ENCODE measurements at places on chromosomes 3 and 15.
A peak's percentile ranks its signal among the peaks of the same experiment; 100 is the strongest.

GRCh38 chr3:107235928-107236315 lies 141.3 kb upstream of the CCDC54 start:
- peak; percentile 96 for DNase-seq

- peak; percentile 91 for DNase-seq
These were observed 37.8 kb downstream of the LSM3 start for GRCh38 chr3:14216257-14217048.

DNA sequence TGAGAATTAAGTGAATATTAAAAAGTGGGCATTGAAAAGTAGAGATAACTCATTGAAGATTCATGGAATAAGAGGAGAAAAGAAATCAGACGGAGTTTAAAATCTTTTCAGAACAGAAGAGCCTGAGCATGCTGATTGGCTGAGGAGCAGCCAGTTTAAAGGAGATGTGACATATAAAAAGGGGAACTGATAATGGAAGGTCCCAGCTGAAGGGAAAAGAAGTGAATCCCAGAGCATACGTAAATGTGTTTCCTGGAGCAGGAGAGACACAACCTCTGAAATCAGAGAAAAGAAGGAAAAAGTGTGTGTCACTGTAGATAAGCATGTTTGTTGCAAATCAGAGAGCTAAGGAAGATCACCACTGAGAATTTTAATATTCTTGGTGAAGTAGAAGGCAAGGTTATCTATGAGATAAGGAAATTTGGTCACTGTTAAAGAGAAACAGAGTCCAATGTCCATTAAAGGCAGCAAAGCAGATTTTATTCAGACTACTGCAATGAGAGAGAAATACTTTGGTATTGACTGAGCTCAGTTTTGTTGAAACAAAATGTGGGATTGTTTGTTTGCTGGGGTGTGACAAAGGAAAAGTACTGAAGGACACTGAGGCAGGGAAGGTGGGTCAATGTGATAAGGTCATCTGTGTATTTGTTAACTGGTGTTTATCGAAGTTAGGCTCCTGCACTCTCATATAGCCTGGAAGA lies 84.6 kb upstream of the WDR72 start:
- DNase-seq = no peak

GRCh38 chr15:73710321-73710720 lies 26.1 kb downstream of the CD276 start:
- DNase-seq = no peak

Data from putamen (tissue), 1 donor.